ENCODE measurements at places on chromosomes 1 and 21.

GRCh38 chr1:21834666-21835065, 22.6 kb downstream of the LDLRAD2 start:
- no peak for DNase-seq

- DNase-seq = no peak
These were observed 14.4 kb upstream of the THEM5 start for GRCh38 chr1:151867765-151868411.

DNA sequence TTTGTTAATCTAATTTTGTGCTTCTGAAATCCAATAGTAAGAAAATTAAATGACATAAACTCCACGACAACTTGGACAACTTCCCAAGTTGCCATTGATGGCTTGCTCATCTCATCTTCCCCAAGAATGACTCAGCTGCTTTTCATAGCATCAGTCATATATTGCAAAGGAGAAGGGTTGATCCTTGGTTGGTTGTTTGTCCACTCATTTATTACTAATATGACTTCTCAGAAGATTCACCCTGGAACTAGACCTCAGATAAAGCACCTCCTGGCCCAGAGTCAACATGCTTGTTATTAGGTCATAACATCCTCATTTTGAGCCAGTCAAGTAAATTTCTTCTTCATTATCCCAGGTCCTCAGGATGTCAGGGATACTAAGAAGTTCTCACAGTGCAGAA, 2.3 kb upstream of the LCE3D start:
- no peak for DNase-seq

- no peak for DNase-seq
These were observed 180.8 kb downstream of the NPHP4 start for GRCh38 chr1:5811419-5811818.

- no peak for DNase-seq
These were observed 19.2 kb upstream of the ALX3 start for GRCh38 chr1:110089561-110090275.

DNA sequence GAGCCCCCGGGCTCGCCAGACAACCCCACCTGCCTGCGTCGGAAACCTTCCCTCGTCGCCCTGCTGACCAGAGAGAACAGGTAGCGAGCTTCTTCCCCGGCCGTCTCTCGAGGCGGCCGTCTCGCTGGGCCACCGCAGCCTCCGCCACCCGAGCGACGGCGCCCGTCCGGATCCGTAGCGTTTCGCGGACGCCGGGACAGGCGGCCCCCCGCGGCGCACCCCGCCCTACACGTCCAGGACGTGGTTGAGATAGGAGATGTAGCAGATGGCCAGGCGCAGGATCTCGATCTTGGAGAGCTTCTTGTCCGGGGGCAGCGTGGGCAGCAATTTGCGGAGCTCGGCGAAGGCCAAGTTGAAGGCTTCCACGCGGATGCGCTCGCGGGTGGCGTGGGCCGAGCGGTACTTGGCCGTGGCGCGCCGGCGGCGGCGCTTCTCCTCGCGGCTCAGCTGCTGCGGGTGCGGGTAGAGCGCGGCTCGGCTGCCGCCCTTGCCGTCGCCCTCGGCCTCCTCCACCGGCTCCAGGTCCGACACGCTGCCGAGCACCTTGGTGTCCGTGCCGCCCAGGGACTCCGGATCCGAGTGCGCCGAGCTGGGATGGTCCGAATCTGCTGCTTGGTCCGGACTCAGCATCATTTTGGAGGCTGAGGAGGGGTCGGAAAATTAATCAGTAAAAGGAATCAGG, 3.0 kb downstream of the NHLH2 start:
- DNase-seq = no peak

DNA sequence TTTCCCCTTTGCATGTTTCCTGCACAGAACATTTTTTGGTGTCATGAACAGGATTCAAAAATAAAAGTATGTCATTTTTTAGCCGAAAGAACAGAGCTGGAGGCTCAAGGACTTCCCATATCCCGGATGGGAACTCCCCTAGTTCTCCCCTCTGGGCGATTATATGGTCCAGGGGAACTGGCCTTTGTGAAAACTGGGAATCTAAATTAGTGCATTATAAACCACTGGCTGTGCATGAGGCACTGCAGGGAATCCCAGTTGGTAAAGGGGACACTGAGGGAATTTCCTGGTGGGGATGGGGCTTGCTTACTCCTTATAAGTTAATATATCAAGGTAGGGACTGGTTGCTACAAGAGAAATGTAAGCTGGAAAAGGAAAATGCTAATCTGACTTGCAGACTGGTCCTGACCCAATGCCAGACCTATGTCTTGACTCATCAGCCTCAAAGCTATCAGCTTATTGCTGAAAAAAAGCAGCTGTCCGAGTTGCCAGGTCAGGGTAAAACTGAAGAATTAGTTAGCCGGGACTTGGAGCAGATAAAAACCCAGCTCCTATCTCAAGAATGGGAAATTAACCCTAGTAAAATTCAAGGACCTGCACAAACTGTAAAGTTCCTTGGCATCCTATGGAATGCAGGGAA, 122.6 kb downstream of the FCRL5 start:
- no peak for DNase-seq

GRCh38 chr21:46448108-46448507, 10.6 kb upstream of the DIP2A start:
- no peak for DNase-seq

- DNase-seq = no peak
These were observed 108.3 kb downstream of the TNR start for GRCh38 chr1:175635092-175635491.

GRCh38 chr1:103259982-103260381, 151.7 kb upstream of the COL11A1 start:
- no peak for DNase-seq

- no peak for DNase-seq
These were observed 529.4 kb downstream of the KIF26B start for GRCh38 chr1:245684166-245684565.

GRCh38 chr1:33460144-33460543, 12.3 kb upstream of the ZSCAN20 start:
- no peak for DNase-seq

DNA sequence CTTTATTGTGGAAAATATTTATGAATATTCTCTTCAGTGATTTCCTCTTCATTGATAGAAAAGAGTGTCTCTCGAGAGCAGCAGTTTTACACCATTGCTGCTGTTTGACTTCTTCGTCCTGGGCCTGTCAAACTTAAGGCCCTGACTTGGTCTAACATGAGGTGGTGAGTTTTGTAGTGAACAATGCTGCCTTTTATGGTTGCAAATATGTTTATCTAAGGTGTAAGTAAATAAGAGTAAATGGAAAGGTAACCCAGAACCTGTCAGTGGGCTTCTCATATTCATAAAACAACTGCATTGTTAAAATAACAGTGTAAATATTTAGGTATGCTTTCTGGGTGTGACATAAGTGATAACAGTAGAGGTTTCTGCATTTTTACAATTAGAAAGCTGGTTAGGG, 62.8 kb upstream of the SCCPDH start:
- DNase-seq = no peak

GRCh38 chr1:9275161-9275560, 17.5 kb upstream of the SPSB1 start:
- no peak for DNase-seq

- DNase-seq = no peak
These were observed 26.9 kb upstream of the DDR2 start for GRCh38 chr1:162605225-162605927.

Measured in activated CD4-positive, alpha-beta T cell treated with anti-CD3 and anti-CD28 coated beads for 4 hours (primary cell).